SJCRH30 (cell line): ENCODE measurements at places on chromosomes 16 and 17. TPM values are rescaled to one million over a fixed set of nuclear protein-coding genes. Genes with fewer than 3 reads are reported as not detected.

DNA sequence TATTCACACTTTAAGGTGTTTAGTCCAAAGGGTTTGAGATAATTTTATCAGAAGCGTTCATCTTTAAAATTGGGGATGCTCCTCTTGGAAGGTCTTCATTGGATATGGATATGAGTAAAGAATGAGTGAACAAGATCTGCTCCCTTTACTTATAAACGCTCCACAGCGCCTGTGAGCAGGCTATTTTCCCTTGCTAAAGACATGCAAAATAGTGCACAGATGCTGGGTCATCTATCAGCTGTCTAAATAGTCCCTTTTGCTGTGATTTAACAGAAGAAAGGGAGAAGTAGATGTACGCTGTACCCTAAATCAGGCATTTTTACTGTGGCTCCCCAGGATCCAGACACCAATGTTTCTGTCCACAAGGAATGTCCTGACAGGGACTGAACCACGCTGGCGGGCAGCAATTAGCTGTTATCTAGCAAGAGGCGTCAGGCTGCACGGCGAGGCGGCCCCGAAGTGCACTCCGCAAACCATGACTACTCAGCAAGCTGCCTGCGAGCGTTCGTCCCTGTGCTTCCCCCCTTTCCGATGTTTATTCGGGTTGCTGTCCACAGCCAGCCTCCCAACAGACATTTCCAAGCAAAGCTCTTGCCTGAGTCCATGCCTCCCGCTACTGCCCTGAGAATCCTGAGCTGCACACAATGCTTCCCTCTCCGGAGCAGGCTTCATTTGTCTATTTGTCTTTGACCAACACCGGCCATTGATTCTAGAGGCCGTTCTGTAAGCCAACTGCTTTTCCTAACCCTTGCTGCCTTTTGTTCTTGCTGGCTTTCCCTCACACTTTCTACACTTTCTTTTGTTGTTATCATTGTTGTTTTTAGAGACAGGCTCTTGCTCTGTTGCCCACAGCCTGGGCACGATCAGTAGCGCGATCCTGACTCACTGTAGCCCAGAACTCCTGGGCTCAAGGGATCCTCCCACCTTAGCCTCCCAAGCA lies 55.7 kb upstream of the CNEP1R1 start:
- peaks cover 6% of the 10 kb centered on the region; the same call in 1 of the 2 replicates for H3K27me3 ChIP-seq
- H3K27ac ChIP-seq, result no peak overlapping the region
- H3K4me1 ChIP-seq, result no peaks in the 10 kb centered on the region
- DNase-seq, result no peak
- H3K4me3 ChIP-seq, result no peak overlapping the region

- no peak overlapping the region for H3K4me3 ChIP-seq
- H3K36me3 ChIP-seq, result no peaks in the 10 kb centered on the region
- H3K27me3 ChIP-seq, result no peaks in the 10 kb centered on the region
- peaks cover 18% of the 10 kb centered on the region for H3K4me1 ChIP-seq
- peak overlapping the region; percentile 60 for H3K27ac ChIP-seq
Observed at GRCh38 chr16:11640987-11641817, 27.1 kb upstream of the SNN start.

- no peaks in the 10 kb centered on the region for H3K36me3 ChIP-seq
- H3K27ac ChIP-seq, result no peak overlapping the region
- DNase-seq, result no peak
- no peak overlapping the region for H3K4me3 ChIP-seq
- no peaks in the 10 kb centered on the region for H3K4me1 ChIP-seq
- H3K27me3 ChIP-seq, result no peaks in the 10 kb centered on the region
Observed at GRCh38 chr16:54026456-54026855, 260.1 kb downstream of the IRX3 start.

- no peaks in the 10 kb centered on the region for H3K27me3 ChIP-seq
- no peak overlapping the region for H3K4me3 ChIP-seq
- H3K4me1 ChIP-seq, result no peaks in the 10 kb centered on the region
- peaks cover 60% of the 10 kb centered on the region for H3K36me3 ChIP-seq
- no peak overlapping the region for H3K27ac ChIP-seq
Observed at GRCh38 chr16:8816967-8817655, 19.5 kb downstream of the PMM2 start.

- no peak overlapping the region for H3K4me3 ChIP-seq
- DNase-seq, result peak; percentile 81
- H3K4me1 ChIP-seq, result peaks cover 48% of the 10 kb centered on the region
- H3K36me3 ChIP-seq, result peaks cover 79% of the 10 kb centered on the region
Observed at GRCh38 chr17:21036361-21036881, 6.4 kb downstream of the USP22 start.

DNA sequence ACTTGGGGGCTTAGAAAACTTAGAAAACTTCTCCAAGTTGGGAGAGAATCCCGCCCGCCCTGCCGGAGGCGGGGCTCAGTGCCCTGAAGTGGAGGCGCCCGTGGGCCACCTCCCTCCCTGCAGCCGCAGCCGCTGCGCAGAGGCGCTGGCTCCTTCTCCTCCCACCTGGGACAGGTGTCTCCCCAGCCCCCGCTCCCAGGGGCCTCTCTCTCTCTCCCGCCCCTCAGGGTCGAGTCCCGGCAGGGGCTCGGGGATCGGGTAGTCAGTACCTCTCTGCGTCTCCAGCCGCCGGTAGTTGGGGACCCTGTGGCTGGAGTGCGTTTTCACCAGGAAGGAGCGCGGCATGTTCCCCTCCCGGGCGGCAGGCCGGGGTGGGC lies 257 bp downstream of the SNAI3 start:
- peaks cover 27% of the 10 kb centered on the region for H3K4me1 ChIP-seq
- no peaks in the 10 kb centered on the region for H3K27me3 ChIP-seq
- no peak overlapping the region for H3K27ac ChIP-seq
- DNase-seq, result no peak
- H3K36me3 ChIP-seq, result no peaks in the 10 kb centered on the region

DNA sequence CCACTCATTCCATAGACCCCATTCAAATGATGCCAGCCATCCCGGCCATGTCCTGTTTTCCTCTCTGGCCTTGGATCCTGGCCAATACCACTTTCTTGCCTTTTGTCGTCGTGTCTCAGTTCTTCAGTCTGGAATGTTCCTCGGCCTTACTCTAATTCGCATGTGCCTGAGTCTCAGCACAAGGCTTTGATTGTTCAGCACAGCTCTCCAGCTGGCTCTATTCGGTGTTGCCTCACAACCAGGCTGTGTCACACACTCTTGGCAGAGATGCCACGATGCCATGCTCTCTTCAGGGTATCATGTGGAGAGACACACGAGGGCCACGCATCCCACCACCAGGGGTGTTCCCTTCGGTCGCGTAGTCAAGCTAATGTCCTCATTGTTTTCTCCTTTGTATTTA lies 1.8 kb upstream of the VPS4A start:
- no peak overlapping the region for H3K4me3 ChIP-seq
- no peak for DNase-seq
- no peaks in the 10 kb centered on the region for H3K4me1 ChIP-seq
- 0 out of 2 replicates have a peak, but pooled peaks cover 4% of the 10 kb centered on the region for H3K36me3 ChIP-seq
- H3K27ac ChIP-seq, result no peak overlapping the region

GRCh38 chr16:9415545-9415944 lies 324.1 kb downstream of the HAPSTR1 start:
- H3K27ac ChIP-seq, result no peak overlapping the region
- no peak for DNase-seq
- no peak overlapping the region for H3K4me3 ChIP-seq

- peaks cover 72% of the 10 kb centered on the region for H3K4me1 ChIP-seq
- peak overlapping the region; percentile 66 for H3K27ac ChIP-seq
- no peaks in the 10 kb centered on the region for H3K36me3 ChIP-seq
- no peaks in the 10 kb centered on the region for H3K27me3 ChIP-seq
- DNase-seq, result peak; percentile 89
- H3K4me3 ChIP-seq, result no peak overlapping the region
Observed at GRCh38 chr17:17508646-17509591, 12.7 kb upstream of the RASD1 start.

GRCh38 chr16:76676356-76676755 lies 399.2 kb downstream of the CNTNAP4 start:
- no peaks in the 10 kb centered on the region for H3K36me3 ChIP-seq
- no peak overlapping the region for H3K4me3 ChIP-seq
- no peak overlapping the region for H3K27ac ChIP-seq
- DNase-seq, result no peak
- H3K4me1 ChIP-seq, result no peaks in the 10 kb centered on the region

- H3K4me1 ChIP-seq, result no peaks in the 10 kb centered on the region
- H3K36me3 ChIP-seq, result no peaks in the 10 kb centered on the region; the same call in 1 of the 2 replicates
- H3K27me3 ChIP-seq, result no peaks in the 10 kb centered on the region
- no peak for DNase-seq
Observed at GRCh38 chr16:67594256-67594915, 32.1 kb downstream of the CTCF start.

DNA sequence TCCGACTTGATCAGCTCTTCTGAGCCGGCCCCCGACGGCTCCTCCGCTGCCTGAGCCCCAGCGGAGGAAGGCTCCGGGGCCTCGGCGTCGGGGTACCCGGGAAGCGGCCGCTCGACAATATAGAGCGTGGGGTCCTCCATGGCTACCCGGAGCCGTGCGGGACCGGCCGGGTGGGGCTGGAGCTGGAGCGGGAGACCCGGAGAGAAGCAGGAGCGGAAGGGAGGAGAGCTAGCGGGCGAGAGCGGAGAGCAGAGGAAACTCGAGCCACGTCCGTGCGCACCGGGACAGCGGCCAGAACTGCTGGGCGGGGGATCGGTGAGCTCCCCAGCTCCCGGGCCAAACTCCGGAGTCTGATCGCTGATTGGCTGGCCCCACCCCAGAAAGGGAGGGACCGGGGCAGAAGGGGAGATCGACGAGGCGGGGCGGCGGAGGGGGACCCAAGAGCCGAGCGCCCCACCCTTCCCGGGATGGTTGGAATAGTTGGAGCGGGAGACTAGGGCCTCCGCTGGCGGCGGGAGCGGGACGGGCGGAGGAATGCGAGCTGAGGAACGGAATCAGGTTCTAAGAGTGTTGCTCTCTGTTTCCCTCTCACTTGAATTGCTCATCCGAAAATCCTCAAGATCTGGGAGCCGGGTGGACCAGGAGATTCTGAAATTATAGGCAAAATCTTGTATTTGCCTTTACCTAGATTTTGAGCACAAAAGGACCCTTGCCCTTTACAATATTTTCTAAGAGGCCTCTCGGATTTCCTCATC lies at the start of gene CAVIN1:
CAVIN1 (minus strand) TSS at position 299 of the 755 bp plus-strand sequence; CDS start at position 140, 159 bp downstream.
- peak within 1 kb of the TSS; percentile 72 for H3K4me3 ChIP-seq
- no peaks in the 10 kb centered on the region for H3K27me3 ChIP-seq
- H3K36me3 ChIP-seq, result peaks cover 6% of the 10 kb centered on the region
- peak within 1 kb of the TSS; percentile 64 for H3K27ac ChIP-seq
- DNase-seq, result peak; percentile 97

CHST5 gene
- not detected in 2 replicates for total RNA-seq

GRAP gene
- total RNA-seq, result 0.63 and 0.69 TPM in 2 replicates

TPSD1 gene
- total RNA-seq, result not detected in 2 replicates

CD300C gene
- not detected in 2 replicates for total RNA-seq

SDF2 gene
- total RNA-seq, result 46.0 and 49.6 TPM in 2 replicates

CIBAR2 gene
- 0.04 and 0.41 TPM in 2 replicates for total RNA-seq

MAPK8IP3 gene
- 24.7 and 34.7 TPM in 2 replicates for total RNA-seq
